NCI-H2171 (cell line): ENCODE measurements at places on chromosomes 1 and 21.

GRCh38 chr1:112460615-112461014, 48.1 kb upstream of the WNT2B start:
- no peak for DNase-seq

GRCh38 chr1:22654692-22655091, 1.7 kb downstream of the C1QB start:
- no peak for DNase-seq

- DNase-seq: no peak
These were observed 18.3 kb upstream of the SPRR5 start for GRCh38 chr1:152928671-152929070.

DNA sequence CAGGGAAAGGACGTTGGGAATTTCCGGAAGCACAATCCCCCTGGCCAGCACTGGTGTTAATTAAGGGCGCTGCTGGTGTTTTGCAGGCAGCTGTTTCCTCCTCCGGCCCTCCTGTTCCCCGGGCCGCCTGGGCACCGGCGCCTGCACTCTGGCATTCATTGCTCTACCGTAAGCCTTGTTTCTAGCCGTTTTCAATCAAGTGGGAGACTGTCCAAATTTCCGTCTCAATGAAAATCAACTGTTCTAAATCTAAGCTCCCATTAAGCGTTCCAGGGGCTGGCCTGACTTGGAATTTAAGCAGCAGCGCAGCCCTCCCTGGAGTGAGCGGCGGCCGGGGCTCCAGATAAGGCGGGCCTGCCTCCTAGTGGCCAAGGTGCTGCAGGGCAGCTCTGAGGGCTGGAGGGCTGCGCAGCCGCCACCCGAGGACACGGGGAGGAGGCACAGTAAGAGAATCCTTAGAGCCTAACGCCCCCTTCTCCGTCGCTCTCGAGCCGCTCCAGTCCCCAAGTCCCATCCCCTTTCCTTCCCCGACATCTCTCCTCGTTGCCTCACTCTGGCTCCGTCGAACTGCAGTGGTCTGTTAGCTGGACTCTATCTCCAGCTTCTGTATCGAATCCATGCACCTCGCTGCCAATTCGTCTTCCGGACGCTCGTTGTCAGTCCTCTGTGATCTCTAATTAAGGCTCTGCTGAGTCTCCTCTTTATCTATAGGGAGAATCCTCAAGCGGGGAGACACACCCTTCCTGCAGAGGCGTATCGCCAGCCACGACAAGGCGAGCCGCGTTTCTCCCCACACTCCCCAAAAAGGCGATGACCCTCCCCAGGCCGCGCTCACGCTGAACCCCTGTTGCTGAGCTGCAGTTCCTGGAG, 57.8 kb upstream of the LRRC8D start:
- peak; percentile 70 for DNase-seq

DNA sequence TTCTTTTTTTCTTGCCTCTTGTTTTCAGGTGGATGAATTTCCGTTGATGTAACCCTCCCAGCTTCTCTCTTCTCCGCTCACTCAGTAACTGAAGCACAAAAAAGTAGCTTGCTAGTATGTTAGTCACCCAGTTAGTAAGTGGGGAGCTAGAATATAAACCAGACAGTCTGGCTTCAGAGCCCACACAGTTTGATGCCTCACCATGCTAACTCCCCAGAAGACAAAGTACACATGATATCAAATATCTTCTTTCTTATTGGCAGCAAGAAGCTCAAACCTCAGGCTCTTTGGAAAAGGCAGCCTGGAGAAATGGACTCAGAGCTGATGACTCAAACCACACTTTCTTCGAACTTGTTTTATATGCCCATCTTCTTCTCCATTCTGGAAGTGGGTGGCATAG, 187.5 kb upstream of the PLXNA2 start:
- no peak for DNase-seq

- no peak for DNase-seq
These were observed 8.4 kb upstream of the IVNS1ABP start for GRCh38 chr1:185325413-185325812.

GRCh38 chr1:221302357-221302756, 423.1 kb downstream of the HLX start:
- DNase-seq: no peak

- DNase-seq: no peak
These were observed 1571.3 kb upstream of the PRMT6 start for GRCh38 chr1:105485207-105485606.

- DNase-seq: no peak
These were observed 280.3 kb upstream of the POU3F1 start for GRCh38 chr1:38326856-38327255.

- no peak for DNase-seq
These were observed 75.0 kb upstream of the DPT start for GRCh38 chr1:168803806-168804510.

- no peak for DNase-seq
These were observed 11.2 kb downstream of the RPL5 start for GRCh38 chr1:92843046-92843423.

GRCh38 chr1:1421147-1421906, at the start of gene ANKRD65:
Gene ANKRD65, minus strand, starts transcription at chr1:1421276. Its CDS starts 271 bp downstream, at chr1:1421005.
- DNase-seq: peak; percentile 60

- DNase-seq: no peak
These were observed 29.9 kb downstream of the TMCO1 start for GRCh38 chr1:165738794-165739193.

GRCh38 chr1:101914473-101915242, 82.1 kb downstream of the OLFM3 start:
- DNase-seq: no peak

DNA sequence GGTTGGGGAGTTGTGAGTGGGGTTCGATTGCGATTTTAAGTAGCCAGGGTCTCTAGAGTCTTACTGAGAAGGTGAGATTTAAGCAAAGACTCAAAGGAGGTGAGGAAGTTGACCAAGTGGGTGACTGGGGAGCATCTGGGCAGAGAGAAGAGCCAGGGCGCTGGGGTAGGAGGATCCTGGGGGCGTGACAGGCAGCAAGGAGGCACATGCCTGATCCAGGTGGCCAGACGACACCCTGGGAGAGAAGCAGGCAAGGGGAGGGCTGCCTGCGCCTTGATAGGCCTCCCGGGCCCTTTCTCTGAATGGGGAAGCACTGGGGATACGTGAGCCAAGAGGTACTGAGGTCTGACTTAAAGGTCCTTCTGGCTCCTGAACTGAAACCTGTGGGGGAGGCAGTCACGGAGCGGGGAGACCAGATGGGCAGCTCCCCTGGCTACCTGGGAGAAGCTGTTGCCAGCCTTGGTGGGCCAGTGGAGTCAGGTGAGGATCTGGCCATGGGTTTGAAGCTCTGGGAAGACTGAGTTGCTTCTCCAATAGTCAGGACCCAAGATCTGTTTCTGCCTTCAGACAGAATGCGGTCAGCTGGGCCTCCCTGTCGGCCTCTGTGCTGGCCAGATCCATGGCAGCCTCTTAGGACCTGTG, 5.4 kb downstream of the ZBTB48 start:
- DNase-seq: no peak

DNA sequence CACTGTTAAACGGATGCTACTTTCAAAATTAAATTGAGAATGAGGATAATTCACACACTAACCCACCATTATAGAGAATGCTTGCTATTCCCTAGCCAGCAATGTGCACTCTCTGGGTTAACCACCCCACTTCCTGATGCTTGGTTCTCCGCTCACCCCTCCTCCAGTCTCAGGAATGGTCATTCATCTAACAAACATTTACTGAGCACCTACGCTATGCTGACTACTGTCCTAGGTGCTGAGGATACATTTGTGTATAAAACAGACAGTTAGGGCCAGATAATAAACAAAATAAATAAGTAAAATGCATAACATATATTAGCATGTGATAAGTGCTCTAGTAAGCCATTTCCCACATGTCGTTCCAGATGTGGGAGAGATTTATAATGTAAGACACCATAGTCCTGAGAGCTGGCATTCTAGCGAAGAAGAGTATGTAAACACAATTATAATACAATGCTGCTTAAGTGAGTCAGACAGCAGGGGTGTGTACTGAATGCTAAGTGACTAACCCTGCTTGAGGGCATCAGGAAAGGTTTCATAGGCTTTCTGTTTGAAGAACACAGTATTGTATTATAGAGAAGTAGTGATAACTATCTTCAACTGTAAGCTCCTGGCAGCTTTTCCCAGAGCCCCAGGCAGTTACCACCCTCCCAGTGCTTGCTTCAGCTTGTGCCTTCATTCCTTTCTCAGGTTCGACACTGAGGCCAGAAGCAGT, 126.7 kb upstream of the CACHD1 start:
- DNase-seq: no peak

DNA sequence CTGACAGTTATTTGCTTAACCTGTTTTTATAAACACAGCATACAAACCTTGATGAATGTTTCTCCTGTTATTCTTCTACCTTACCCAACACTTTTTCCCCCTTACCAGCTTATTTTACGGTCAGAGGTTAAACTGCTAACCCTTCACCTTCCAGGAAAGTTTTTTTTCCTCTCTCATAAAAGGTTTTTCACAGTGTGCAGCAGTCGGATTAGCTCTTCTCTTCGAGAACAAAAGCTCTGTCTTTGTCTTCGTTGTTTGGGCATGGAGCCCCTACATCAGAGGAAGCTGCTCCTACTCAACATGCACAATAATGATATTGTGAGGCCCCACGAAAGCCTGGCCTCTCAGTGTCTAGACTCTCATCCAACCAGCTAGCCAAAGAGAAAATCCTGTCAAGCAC, 42.0 kb downstream of the DENND1B start:
- DNase-seq: no peak

- DNase-seq: no peak
These were observed 157.8 kb downstream of the VPS13D start for GRCh38 chr1:12387641-12388040.

DNA sequence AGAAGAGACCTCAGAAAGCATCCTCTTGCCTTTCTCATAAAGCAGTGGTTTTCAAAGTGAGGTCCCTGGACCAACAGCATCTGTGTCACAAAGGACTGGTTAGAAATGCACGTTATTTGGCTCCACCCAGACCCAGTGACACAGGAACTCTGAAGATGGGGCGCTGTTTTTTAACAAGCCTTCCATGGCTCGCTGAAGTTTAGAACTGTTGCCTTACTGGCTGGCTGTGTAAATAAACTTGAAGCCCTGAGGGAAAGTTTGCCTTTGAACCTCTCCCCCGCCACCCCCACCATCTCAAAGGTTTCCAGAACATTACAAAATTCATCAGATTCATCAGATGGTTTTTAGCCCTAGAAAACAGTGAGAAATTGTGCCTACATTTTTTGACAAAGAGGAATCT, 21.8 kb upstream of the IKBKE start:
- DNase-seq: no peak

DNA sequence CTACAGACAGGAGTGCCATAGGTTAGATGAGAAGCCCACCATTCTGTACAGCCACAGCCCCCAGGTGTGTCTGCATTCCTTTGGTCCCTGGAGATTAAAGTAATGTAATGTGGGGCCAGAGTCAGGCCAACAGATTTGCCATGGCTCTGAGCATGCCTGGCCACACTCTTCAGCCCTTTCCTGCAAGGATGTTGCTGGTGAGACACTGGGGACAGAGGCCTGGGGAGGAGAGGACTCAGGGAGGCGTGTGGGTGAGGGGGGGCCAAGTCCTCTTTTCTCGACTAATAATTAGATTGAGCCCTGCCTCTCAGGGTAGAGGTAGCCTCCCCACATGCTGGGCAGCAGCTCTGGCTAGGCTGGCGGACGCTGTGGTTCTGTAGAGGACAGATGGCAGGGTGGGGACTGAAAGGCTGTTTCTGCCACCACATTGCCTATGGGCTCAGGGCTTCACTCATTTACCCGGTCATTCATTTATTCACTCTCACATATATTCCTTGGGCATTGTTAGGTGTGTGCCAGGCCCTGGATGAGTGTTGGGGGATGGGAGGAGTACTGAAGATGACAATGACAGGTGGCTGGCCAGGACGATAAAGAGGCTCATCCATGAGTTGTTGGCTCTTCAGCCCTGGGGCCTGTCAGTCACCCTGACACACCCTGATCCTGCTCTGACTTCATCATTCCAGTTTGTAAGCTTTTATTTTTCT, 7.1 kb upstream of the PRCC start:
- DNase-seq: no peak

DNA sequence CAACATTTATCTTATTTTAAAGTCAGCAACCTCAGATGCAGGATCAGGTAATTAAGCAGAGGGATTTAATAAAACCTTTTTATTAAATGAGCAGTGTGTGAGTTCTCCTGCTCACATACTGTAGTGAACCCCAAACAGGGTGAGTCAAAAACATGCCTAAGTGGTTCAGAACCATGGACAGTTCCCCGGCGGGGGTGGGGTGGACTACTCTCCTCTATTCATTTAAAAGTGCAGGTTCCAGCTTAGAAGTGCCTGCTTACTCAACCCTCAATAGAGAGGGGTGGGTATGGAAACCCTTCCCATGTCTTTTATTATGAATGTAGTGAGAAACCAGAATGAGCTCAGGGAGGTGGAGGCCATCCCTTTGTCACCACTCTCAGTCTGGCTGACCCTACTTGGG, 397.9 kb downstream of the HHAT start:
- no peak for DNase-seq

- DNase-seq: no peak
These were observed 51.7 kb downstream of the UBIAD1 start for GRCh38 chr1:11324567-11325165.

DNA sequence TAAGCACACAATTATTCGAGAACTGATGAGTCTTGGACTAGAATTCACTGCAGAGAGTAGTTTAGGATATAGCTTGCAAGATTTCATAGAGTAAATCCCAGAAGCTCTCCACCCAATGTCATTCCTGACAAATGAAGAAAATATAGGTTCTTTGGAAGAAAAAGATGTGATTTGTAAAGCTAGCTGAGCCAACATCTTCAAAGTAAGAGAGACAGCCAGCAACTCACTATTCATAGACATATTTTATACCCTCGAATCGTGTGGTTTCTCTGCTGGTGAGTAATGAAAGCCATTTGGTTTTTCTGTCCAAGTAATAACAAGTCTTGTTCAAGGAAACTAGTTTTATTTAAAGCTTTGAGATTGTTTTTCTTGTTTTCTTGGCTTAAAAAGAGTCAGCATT, 165.7 kb upstream of the SYT6 start:
- DNase-seq: no peak

DNA sequence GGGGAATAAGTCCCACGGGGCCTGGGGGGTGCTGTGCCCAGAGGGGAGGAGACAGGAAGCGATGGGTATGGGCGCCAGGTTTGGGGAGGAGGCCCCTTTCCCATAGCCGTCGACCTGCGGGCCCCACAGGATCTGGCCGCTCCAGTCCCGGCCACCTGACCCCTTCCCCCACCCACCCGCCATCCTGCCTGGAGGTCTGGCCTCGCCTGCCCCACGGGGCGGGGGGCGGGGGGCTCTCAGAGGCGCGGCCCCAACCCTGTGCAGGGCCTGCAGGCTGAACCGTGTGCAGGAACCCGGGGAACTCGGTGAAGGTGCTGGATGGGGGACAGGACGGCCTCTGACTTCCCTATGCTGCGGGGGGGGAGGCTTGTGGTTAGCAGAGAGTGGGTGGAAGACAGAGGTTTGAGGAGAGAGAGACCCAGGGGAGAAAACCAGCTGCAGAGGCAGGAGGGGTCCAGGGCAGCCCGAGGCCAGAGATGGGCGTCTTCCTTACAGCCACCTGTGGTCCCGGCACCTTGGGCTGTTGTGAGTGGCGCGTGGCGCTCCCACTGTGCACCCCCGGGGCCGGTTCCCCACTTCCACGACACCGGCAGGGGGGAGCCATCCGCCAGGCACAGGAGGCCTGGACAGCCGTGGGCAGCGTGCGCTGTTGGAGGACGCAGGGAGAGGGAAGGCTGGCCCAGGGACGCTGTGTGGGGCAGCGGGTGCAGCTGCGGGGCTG, 2.5 kb upstream of the TNFRSF18 start:
- DNase-seq: no peak
